ENCODE measurements at places on chromosomes 5 and 9. TPM values are rescaled to one million over a fixed set of nuclear protein-coding genes. Genes with fewer than 3 reads are reported as not detected.

- no peak for DNase-seq
Observed at GRCh38 chr5:139631520-139632165, 16.5 kb upstream of the CXXC5 start.

Gene BSPRY
- 8.9 TPM for polyA plus RNA-seq

GRCh38 chr9:26205261-26205660 is 527.0 kb upstream of the TUSC1 start:
- no peak for DNase-seq

- DNase-seq: no peak
Observed at GRCh38 chr5:136729901-136730355, 364.6 kb upstream of the TRPC7 start.

GRCh38 chr5:139911425-139912120 is 116.0 kb downstream of the PSD2 start:
- DNase-seq: no peak

Gene CER1
- polyA plus RNA-seq: 0.24 TPM

Gene PCDHA13
- not detected for polyA plus RNA-seq

Gene SCAI
- 11.5 TPM for polyA plus RNA-seq

DNA sequence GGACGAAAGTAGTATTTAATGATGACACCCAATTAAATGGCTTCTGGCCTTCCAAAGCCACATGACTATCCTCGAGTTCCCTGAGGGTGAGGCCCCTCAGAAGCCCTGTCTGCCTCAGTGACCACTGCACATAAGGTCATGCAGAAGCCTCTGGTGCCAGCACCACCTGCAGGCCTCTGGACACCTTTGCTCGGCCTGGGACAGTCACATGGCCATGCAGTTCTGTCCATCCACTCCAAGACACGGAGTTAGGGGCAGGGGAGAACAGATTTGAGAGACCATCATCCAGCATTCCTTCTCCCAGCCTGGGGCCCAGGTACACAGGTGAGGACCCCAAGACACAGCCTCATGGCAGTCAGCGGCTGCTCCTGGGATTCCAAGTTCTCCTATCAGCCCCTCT is 145.0 kb downstream of the ROR2 start:
- DNase-seq: no peak

DNA sequence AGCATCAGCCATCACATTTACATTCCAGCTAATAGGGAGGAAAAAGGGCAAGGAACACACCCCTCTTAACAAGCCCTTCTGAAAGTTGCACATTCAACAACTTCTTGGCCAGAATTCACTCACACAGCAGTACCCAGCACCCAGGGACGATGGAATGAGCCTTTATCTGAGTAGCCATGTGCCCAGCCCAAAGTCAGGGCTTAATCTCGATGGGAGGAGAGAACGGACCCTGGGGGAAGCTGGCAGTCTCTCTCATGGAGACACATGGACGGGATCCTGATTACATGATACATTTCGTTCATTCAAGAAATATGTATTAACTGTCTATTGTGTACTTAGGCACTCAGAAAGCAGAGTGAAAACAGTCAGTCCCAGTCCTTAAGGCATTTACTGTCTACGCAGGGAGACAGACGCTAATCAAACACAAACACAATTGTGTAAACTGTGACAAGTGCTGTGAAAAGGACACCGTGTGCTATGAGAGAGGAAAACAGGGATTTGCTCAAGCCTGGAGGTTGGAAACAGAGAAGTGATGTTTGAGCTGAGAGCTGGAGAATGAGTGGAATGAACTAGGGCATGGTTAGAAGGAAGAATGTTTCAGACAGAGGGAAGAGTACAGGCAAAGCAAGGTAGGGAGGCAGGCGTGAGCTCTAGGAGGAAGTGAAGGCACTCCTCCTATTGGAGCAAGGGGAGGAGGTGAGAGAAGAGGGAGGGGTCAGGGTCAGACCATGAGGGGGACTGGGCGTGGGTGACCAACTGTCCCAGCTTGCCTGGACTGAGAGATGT is 7.4 kb downstream of the OTULINL start:
- DNase-seq: no peak

All from left renal cortex interstitium (tissue), 4 donors.